IMR-90 (cell line): ENCODE measurements at places on chromosomes 16 and 17. TPM values are rescaled to one million over a fixed set of nuclear protein-coding genes. Genes with fewer than 3 reads are reported as not detected.
A peak's percentile ranks its signal among the peaks of the same experiment; 100 is the strongest.

DNA sequence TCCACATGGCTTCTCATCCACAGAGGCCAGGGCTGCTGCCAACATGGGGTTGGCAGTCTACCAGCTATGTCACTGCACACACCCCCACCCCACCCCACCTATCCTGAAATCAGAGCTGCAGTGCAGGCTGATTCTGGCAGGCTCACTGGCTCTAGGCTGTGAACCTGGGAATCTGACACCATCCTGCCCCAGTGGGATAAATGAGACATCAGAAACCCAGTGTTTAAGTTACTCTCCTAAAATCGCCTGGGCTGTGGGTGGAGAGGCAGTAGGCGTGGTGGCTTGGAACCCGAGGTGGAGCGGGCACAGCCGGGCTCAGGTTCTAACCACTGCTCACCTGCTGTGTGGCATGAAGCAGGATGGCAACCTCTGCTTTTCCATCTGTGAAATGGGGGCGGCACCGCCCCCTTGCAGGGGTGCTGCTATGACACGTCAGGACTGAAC lies 5.6 kb downstream of the SLC38A8 start:
- H3K27me3 ChIP-seq: peaks cover 56% of the 10 kb centered on the region
- no peaks in the 10 kb centered on the region for H3K4me1 ChIP-seq
- no peak overlapping the region for H3K27ac ChIP-seq
- no peaks in the 10 kb centered on the region for H3K36me3 ChIP-seq
- H3K4me3 ChIP-seq: no peak overlapping the region
- DNase-seq: no peak

GRCh38 chr16:58056580-58056979 lies 31.0 kb downstream of the MMP15 start:
- no peak overlapping the region for H3K27ac ChIP-seq

Gene VAT1L
- 18.1 and 18.5 TPM in 2 replicates for total RNA-seq

- no peak overlapping the region for H3K27ac ChIP-seq
- no peak for DNase-seq
- peak overlapping the region; percentile 39 for H3K4me3 ChIP-seq
- no peaks in the 10 kb centered on the region for H3K27me3 ChIP-seq
These were observed 274.3 kb upstream of the XYLT1 start for GRCh38 chr16:17744921-17745572.

- no peaks in the 10 kb centered on the region for H3K27me3 ChIP-seq
- H3K27ac ChIP-seq: peak within 1 kb of the TSS; percentile 70; the same call in 1 of the 2 replicates
- peak; percentile 59 for DNase-seq
These were observed at the start of gene MPP3 for GRCh38 chr17:43832976-43833829. TSS of gene MPP3 (minus strand) at chr17:43833146. CDS start at chr17:43831906, 1,240 bp downstream.
